ENCODE measurements at places on chromosomes 5 and 9. TPM values are rescaled to one million over a fixed set of nuclear protein-coding genes. Genes with fewer than 3 reads are reported as not detected.
A peak's percentile ranks its signal among the peaks of the same experiment; 100 is the strongest.

DNA sequence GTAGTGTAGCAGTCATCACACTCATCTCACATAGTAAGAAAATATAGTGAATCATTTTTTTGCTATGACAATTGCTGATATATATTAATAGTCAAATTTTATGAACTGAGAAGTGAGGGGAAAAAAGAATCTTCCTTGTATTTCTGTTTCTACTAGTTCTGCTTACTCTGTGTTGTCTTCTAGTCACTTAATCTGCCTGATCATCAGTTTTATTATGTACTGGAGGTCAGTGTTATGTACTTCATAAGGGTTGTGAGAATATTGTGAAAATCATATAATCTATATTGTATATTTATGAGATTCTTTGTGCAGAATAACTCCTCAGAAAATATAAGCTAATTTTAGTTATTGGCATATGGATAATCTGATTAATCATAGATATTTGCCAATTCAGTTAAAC lies 546.9 kb upstream of the RIOK2 start:
- DNase-seq, result no peak

DNA sequence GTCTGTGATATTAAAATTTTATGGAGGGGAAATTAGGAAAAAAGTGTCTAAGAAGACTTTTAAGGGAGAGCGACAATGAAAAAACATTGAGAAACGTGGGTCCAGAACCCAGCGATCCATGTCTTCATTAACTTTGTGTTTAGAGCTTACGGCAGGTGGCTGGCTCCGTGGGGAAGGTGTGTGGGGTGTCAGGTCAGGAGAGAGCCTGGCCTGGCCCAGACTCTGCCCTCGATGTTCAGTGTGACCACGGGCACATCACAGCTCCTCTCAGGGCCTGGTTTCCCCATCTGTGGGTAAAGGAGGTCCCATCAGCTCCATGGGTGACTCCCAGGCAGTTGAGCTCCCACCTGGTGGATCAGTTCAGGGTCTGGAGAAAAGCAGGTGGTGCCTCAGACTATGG lies 22.1 kb downstream of the DAB2IP start:
- no peak for DNase-seq

DNA sequence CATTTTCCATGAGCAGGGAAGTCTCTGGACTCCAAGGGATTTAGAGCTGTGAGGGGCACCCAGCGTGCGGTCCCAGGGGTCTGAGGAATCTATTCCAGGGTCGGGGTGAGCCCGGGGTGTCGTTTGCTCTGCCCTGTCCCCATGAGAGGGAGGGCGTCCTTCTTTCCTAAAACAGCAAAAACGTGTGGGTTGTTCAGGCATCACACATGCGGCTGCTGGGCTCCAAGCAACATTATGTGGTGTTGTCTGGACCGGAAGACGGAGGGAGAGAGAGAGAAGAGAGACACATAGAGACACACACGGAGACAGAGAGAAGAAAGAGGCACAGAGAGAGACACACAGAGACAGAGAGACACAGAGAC lies 42.7 kb upstream of the COL5A1 start:
- DNase-seq, result no peak

DNA sequence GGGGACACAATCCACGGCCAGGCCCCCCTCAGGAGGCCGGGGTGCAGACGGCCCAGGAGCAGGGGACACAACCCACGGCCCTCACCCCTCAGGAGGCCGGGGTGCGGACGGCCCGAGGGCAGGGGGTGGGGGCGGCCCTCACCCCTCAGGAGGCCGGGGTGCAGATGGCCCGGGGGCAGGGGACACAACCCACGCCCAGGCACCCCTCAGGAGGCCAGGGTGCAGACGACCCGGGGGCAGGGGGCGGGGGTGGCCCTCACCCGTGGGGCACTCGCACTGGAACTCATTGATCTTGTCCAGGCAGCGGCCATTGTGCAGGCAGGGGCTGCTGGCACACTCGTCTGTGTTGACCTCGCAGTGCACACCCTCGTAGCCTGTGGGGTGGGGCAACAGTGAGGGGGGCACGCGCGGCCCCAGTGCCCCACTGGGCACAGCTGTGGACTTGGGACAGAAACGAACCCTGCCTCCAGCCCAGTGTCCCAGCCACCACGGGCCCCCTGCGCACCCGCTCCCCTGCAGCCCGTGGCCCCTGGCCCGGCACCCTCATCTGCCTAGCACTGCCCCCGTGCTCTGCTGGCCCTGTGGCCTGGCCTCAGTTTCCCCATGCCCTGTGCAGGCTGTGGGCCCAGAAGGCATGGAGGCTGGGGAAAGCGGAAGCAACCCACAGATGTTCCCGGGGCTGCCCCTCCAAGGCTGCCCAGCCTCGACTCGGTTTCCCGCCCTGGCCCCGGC lies 28.7 kb downstream of the NOTCH1 start:
- DNase-seq, result no peak

Gene SLC34A3
- total RNA-seq, result not detected

Gene NOL6
- total RNA-seq, result 60.1 TPM

DNA sequence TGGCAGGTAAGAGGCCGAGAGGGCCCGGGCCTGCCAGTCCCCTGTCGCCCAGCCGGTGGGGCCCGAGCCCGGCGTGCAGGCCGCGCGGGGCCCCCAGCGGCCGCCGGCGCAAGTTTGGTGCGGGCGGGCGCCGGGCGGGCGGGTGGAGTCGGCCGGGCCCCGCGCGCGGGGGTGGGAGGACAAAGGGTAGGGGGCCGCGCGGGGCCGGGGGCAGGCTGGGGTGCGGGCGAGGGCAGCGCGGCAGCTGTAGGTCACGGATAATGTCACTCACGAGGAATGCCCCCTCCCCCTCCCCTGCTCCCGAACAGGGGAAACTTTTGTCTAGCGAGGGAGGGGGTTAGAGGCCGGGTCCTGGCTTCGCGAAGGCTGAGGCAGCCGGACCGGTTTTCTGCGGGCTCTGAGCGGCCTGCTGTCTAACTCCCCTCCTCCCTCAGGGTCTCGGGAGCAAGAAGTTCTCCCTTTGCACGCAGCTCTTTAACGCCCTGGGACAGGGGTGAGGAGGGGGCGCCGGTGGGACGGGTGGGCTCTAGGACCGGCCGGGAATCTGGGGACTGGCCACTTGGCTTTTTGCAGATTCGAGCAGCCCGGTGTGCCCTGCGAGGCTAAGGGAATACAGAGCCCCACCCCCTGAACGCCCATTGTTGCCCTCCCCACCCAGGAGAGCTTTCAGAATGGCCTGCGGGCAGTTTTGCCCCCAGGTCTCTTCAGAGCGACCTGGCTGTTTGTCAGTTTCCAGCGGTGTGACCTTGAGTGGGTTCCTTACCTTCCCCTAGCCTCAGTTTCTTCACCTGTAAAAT lies 21.3 kb upstream of the NDST1 start:
- peak; percentile 76 for DNase-seq

- no peak for DNase-seq
These were observed 135.2 kb downstream of the PTTG1 start for GRCh38 chr5:160556846-160557245.

- no peak for DNase-seq
These were observed 70.7 kb upstream of the DHFR start for GRCh38 chr5:80725446-80725845.

Gene C1QTNF3
- total RNA-seq, result 7.7 TPM

DNA sequence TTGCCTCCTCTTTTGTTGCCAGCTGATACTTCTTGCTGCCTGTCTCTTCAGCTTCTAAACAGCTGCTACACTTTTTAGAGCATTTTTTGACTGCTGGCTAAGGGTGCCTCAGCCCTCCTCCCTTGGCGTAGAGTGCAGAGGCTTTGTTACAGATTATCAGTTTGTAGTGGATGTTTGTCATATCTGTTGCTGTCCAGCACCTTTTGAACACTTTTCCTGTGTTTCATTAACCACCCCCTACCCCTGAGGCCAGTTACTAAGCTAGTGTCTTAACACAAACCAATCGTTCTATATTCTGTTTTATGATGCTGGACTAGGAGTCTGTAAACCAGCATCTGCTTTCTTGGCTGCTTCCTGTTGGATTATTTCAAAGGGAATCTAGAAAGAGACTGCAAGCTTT lies 441.5 kb downstream of the DNAH5 start:
- no peak for DNase-seq

DNA sequence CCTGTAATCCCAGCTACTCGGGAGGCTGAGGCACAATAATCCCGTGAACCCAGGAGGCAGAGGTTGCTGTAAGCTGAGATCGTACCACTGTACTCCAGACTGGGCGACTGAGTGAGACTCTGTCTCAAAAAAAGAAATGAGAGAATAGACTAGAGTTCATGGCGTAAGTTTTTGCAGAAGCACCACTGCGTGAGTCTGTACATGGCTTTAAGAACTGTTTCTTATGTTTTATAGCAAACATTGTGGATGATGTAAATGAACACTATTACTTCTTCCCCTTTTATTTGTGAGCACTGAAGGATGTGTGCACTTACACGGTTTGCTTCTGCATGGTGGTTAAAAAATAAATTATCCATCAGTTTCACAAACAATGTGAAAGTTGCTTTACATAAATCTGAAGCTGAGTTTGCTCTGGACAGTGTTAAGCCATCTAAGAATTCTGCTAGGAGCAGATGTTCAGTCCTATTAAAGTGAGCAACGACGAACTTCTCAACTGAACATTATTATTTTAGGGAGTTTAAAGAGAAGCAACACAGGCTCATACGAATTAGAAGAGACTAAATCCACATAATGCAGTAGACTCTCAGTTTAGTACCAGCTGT lies 52.5 kb downstream of the ZFAND5 start:
- no peak for DNase-seq

- no peak for DNase-seq
These were observed 207.9 kb upstream of the SLC27A6 start for GRCh38 chr5:128757196-128757959.

Gene FGF18
- total RNA-seq, result not detected

DNA sequence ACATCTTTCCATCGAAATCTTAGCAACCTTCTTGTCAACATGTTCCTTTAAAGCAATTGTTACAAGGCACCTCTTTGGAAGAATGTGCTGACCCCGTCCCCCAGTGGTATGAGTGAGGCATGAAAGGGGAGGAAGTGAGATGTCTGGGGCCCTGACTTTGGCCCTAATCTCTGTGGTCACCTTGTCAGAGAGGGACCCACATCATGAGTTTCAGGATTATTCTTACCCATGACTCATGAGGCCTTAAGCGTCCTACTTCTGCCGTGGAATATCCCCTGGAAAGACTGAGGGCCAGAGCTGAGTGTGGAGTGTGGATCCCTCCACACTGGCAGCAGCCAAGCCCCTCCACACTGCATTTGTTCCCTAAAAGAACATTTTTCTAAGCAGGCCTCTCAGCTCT lies 81.2 kb downstream of the FSTL4 start:
- DNase-seq, result no peak
